ENCODE measurements at places on chromosomes 6 and 20. TPM values are rescaled to one million over a fixed set of nuclear protein-coding genes. Genes with fewer than 3 reads are reported as not detected.

GRCh38 chr6:28807682-28808280 is 116.0 kb downstream of the TRIM27 start:
- DNase-seq: no peak
- peaks cover 22% of the 10 kb centered on the region for H3K4me1 ChIP-seq
- H3K27me3 ChIP-seq: peaks cover 75% of the 10 kb centered on the region

The FLRT3 gene
- total RNA-seq: 0.40 TPM

- H3K27me3 ChIP-seq: peaks cover 22% of the 10 kb centered on the region
- peaks cover 27% of the 10 kb centered on the region for H3K4me1 ChIP-seq
- peaks cover 2% of the 10 kb centered on the region for H3K36me3 ChIP-seq
- DNase-seq: no peak
- no peak overlapping the region for H3K4me3 ChIP-seq
These were observed 51.9 kb downstream of the GCLC start for GRCh38 chr6:53492860-53493634.

DNA sequence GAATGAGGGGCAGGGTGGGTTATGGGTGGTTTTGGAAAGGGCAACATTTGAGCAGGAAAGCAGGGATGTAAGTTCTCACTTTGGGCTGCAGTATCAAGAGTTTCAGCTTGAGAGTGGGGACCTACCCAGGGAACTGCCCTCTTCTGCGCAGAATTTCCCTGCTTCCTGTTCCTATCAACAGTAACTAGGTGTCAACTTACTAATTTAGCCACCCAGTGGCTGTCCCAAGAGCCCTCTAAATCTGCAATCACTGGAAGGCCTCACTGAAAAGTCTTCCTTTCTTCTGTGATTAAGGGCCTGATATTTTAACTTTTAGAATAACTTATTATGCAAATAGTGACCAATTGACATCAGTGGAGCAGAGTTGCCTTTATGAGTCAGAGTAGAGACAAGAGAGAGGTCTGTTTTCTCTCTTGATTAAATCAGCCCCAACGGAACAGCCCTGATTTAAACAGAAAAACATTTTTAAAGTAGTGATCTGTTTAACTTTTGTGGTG is 118.2 kb upstream of the RIPOR2 start:
- H3K27me3 ChIP-seq: no peaks in the 10 kb centered on the region
- H3K4me1 ChIP-seq: peaks cover 22% of the 10 kb centered on the region
- H3K36me3 ChIP-seq: peaks cover 2% of the 10 kb centered on the region
- H3K27ac ChIP-seq: peak overlapping the region; percentile 78
- no peak for DNase-seq

- H3K4me3 ChIP-seq: no peak overlapping the region
- DNase-seq: no peak
- no peak overlapping the region for H3K27ac ChIP-seq
- no peaks in the 10 kb centered on the region for H3K4me1 ChIP-seq
- H3K36me3 ChIP-seq: peaks cover 2% of the 10 kb centered on the region
These were observed 159.3 kb upstream of the CENPW start for GRCh38 chr6:126180585-126180984.

The FUT9 gene
- not detected for total RNA-seq

The KHDRBS2 gene
- not detected for total RNA-seq

The NT5DC1 gene
- total RNA-seq: 16.0 TPM

GRCh38 chr6:53066874-53067706 is 1.9 kb downstream of the FBXO9 start:
- no peak overlapping the region for H3K27ac ChIP-seq
- peaks cover 4% of the 10 kb centered on the region for H3K36me3 ChIP-seq
- peak overlapping the region; percentile 99 for H3K4me3 ChIP-seq

The DDRGK1 gene
- 84.2 TPM for total RNA-seq

DNA sequence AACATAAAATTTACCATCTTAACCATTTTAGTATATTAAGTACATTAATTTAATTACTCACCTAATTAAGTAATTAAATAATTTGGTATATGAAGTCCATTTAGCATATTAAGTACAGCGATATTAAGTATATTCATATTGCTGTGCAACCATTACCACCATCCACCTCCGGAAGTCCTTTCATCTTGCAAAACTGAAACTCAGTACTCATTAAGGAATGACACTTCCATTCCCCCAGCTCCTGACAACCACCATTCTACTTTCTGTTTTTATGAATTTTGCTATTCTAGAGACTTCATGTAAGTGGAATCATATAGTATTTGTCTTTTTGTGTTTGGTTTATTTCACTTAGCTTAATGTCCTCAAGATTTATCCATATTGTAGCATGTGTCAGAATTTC is 61.1 kb upstream of the GTSF1L start:
- DNase-seq: no peak
- H3K27me3 ChIP-seq: no peaks in the 10 kb centered on the region
- no peak overlapping the region for H3K4me3 ChIP-seq
- H3K27ac ChIP-seq: no peak overlapping the region
